Brain microvascular endothelial cell (primary cell): ENCODE measurements at places on chromosomes 3 and 15.

- DNase-seq = no peak
Measured at GRCh38 chr3:179082416-179082815, 10.8 kb upstream of the ZMAT3 start.

- no peak for DNase-seq
Measured at GRCh38 chr15:61112231-61112630, 116.9 kb downstream of the RORA start.

DNA sequence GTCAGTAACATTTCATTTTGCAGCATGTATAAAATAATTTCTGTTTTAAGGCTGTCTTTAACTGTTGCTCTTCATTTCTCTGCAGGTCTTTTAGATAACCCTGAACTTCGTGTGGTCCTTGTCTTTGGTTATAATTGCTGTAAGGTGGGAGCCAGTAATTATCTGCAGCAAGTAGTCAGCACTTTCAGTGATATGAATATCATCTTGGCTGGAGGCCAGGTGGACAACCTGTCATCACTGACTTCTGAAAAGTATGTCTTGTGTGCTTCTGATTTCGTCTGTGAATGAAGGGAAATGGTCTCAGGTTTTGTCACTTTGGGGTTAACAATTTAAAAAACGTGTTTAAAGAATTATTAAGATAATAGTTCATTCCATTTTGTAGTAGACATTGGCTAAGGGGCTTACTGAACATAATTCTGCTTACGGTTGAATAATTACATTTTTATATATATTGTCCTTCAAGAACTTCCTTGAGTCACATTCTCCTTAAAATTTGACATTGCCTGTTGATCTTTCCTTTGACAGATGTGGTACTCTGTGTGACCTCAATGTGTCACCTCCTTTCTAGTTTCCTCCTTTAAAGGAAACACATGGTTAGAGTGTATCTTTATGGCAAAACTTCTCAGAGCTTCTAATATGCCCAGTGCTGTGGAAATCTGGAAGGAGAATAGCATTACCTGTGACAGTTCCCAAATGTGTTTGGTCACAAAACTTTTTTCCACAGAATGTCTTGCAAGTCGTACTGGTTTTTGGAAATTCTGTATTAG lies 26.3 kb downstream of the FBXO22 start:
- DNase-seq = no peak

GRCh38 chr3:59750391-59750790 lies 700.6 kb upstream of the CFAP20DC start:
- DNase-seq = no peak

DNA sequence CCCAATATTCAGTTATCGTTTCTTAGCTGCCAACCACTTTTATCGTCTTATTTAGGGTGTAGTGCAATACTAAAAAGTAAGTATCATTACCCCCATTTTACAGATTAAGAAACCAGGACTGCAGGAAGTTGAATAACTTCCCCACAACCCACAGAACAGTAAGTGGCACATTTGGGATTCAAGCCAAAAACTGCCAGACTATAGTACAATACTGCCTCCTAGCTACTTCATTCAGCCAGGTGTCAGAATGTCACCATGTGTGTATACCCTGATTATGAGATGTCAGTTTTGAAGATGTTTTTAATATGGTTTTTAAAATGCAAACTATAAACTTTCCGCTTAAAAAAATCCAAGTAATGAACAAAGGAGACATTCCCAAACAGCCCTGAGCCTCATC lies 74.2 kb upstream of the PROK2 start:
- no peak for DNase-seq

DNA sequence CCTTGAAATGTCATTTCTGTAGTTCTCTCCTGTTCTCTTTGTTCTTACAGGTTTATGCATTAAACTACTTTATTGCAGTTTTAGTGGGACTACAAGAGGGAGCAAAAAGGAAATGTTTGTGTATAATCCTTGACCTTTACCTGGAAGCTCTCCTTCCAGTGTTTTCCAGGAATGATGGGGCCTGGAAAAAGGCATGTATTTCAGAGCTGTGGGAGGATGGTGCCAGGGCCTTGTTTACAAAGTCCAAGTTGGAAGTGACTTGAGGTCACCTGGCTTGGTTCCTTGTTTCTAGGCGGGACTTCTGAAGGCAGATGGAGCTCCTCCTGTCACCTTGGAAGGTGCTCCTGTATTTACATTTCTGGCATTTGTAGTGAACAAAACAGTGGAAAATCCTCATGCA lies 15.1 kb downstream of the ACVR2B start:
- DNase-seq = no peak

GRCh38 chr3:167885277-167885676 lies 149.8 kb downstream of the SERPINI1 start:
- no peak for DNase-seq

DNA sequence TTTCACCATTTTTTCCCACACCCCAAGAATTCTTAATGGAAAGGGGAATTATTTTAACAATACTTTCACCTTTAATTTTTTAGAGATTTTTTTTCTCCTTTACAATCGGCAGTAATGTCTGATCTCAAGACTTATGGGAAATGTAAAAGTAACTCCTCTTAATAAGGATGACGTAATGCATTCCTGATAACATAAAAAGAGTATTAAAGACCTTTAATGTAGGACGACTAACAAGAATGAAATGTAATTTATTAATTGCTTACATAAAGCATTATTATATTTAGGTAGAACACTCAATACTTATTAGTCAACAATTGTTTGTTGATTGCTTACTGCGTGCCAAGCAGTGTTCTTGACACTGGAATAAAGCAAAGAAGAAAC lies 416.8 kb upstream of the NAALADL2 start:
- DNase-seq = no peak

DNA sequence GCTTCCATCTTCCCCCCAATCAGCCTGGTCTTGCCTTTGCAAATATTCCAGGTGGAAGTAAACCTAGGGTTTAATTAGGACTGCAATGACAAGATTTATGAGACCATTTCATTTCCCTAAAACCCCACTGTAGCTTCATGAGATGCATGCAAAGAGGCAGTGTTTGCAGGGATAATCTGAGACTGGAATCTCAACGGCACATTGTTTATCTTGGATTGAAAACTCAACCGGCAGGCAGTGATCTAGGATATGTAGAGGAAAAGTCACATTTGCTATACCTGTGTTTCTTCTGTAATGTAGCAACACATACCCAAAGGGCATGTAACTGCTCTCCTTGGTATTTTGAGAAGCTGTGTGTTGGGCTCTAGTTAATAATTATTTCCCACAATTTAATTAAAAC lies 18.7 kb upstream of the CLSTN2 start:
- no peak for DNase-seq

- DNase-seq = peak; percentile 57
Measured at GRCh38 chr15:75776065-75776423, 63.4 kb upstream of the CSPG4 start.

- DNase-seq = peak; percentile 70
Measured at GRCh38 chr15:101126618-101127505, 125.0 kb downstream of the CHSY1 start.

- DNase-seq = peak; percentile 97
Measured at GRCh38 chr3:142976621-142977398, 13.3 kb upstream of the PAQR9 start.

- DNase-seq = no peak
Measured at GRCh38 chr15:36373550-36373949, 205.9 kb upstream of the CDIN1 start.

DNA sequence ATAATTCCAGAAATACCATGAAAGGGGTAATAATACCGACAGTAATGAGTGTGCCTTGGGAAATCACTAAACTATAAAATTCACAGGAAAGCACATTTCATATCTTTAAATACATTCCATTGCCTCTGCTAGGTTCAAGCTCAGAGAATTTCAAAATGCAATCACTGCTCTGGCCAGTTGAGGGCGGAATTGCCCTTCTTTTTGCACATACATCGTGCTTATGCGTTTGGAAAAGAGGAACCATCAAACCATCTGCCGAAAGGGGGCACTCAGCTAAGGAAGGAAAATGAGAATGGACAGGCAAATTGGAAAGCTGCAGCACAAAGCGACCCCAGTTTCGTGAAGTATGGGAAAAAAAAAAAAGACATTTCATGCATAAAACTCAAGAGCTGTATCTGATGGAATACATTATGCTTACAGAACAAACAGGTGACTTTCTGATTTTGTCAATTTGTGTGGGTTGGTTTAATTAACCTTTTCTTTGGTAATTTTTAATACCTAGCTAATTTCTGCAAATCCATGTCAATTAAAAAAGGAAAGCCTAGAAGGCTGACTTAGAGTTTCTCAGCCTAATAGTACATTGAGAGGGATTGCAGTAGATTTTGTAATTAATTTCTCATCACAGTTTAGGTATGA lies 61.4 kb downstream of the TUSC7 start:
- DNase-seq = peak; percentile 82

- DNase-seq = peak; percentile 14
Measured at GRCh38 chr3:175105066-175105465, 245.9 kb downstream of the NAALADL2 start.

DNA sequence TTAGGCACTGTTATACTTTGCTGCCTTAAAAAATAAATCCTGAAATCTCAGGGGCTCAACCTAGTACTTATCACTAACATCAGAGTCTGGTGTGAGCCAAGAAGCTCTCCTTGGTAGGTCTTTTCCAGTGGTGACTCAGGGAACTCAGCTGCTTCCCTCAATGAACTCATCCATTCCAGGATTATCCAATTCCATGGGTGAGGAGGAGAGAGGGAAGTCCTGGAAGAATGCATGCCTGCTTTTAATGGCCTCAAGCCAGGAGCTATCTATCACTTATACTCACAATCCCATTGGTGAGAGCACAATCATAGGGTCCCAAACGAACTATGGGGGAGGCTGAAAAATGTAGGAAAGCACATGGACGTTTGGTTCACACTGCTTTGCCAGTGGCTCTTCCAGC lies 113.6 kb downstream of the POLR2M start:
- peak; percentile 28 for DNase-seq

- DNase-seq = peak; percentile 94
Measured at GRCh38 chr3:80733522-80734176, 965.9 kb upstream of the ROBO1 start.

DNA sequence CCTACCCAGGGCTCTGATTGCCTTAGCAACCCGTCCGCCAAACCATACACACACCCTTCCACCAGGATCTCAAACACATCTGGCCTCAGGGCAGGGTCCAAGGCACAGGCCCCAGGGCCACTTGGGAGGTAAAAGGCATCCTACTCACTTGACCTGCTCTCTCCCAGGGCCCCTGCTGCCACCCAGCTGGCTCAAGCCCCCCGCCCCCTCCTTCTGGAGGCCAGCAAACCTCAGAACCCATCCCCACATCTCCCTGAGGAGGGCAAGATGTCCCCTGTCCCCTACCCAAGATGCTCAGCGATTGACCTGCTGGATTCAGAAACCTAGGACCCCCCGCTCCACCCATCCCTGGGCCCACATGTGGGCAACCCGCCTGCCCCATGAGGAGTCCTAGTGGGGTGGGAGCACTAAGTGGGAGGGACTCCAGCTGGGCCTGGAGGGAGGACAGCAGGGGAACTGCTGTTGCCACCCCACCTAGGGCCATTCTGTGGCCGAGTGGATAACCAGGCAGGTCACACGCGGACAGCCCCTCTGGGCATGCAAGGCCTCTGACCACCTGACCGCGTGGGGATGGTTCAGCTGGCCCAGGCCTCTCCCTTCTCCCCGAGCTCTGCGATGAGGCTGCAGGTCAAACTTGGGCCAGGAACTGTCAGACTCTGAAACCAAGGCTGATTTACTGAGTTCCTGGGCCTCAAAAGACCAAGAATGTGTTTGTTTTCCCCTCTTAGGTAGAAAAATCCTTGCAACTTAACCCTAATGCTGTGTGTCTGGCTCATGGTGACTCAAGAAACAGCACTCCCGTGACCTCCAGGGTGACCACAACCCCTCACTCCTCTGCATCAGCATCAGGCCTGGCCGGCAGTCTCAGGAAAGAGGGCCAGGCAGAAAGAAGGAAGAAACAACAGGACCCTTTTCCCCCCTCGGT lies 4.2 kb downstream of the MFGE8 start:
- no peak for DNase-seq

DNA sequence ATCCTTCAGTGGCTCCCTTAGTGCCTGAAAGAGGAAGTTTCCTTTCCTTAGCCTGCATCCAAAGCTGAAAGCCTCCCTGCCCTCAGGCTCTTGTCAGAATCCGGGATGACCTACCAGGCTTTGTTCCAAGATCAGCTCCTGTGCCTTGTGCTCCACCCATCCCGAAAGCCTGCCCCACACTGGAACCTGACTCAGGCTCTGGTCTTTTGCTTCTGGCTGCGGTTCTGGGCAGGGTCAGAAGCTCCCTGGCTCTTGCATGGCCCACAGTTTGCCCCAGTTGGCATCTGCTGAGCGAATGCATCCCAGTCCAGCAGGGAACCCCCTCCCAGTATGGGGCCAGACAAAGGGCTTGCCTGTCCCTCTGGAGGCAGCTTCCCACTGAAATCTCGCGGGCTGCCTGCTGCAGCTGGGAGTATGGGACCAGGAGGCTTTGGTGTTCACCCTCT lies 25.9 kb upstream of the KIF23 start:
- no peak for DNase-seq

GRCh38 chr15:79903626-79904025 lies 6.8 kb upstream of the MTHFS start:
- no peak for DNase-seq

GRCh38 chr3:64300790-64301423 lies 75.6 kb upstream of the PRICKLE2 start:
- DNase-seq = no peak

DNA sequence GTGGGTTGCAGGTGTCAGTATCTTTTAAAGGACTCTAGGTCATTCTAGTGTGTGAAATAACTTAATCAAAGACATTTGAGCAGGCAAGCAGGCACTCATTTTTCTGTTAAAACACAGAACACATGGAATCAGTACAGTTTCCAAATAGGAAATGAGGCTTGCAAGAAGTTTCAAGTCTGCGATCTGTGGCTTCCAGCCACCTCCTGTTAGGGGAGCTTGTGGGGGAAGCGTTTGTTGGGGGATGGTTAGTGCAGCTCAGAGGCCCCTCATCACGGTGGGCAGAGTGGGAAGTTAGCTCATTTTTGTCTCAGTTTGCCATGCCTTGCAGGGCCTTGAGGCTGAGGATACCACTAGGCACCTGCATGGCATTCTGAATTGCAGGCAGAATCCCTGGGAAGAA lies 59.9 kb downstream of the SLC6A11 start:
- no peak for DNase-seq

- no peak for DNase-seq
Measured at GRCh38 chr15:100879464-100880138, at the start of gene ALDH1A3. ALDH1A3 (plus strand) TSS chr15:100879831; CDS start chr15:100879908, 77 bp downstream.

DNA sequence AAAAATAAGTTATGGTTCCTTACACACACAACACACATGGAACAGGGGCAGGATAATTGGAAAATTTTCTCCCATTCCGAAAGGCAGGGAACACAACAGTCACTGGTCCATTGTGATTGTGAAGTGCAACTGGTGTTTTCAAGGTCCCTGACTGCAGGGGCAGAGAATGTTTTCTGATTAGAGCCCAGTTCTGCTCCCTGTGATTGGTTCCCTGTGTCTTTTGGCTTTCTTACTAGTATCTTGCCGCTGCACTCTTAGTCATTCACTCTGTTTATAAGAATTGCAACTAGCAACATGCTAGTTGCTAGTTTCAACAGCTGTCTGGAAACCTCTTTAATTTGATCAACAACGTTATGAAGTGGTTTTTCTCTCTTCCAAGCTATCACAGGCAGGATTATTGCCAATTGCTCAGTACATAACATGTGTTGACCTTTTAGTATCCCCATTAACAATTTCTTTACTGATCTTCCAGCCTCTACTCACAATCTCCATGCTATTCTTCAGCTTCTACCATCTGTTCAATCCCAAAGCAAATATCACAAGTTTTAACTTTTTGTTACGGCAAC lies 177.5 kb downstream of the EPHA6 start:
- DNase-seq = no peak

GRCh38 chr15:77532846-77533245 lies 99.9 kb downstream of the LINGO1 start:
- no peak for DNase-seq
